ENCODE measurements at places on chromosomes 4 and X. TPM values are rescaled to one million over a fixed set of nuclear protein-coding genes. Genes with fewer than 3 reads are reported as not detected.

- H3K27me3 ChIP-seq = peaks cover 10% of the 10 kb centered on the region
- peak; percentile 78 for DNase-seq
- no peaks in the 10 kb centered on the region for H3K36me3 ChIP-seq
- H3K27ac ChIP-seq = peak overlapping the region; percentile 86
- peaks cover 19% of the 10 kb centered on the region for H3K4me1 ChIP-seq
- peak overlapping the region; percentile 45 for H3K4me3 ChIP-seq
Measured at GRCh38 chr4:144174401-144175067, 34.0 kb upstream of the GYPA start.

DNA sequence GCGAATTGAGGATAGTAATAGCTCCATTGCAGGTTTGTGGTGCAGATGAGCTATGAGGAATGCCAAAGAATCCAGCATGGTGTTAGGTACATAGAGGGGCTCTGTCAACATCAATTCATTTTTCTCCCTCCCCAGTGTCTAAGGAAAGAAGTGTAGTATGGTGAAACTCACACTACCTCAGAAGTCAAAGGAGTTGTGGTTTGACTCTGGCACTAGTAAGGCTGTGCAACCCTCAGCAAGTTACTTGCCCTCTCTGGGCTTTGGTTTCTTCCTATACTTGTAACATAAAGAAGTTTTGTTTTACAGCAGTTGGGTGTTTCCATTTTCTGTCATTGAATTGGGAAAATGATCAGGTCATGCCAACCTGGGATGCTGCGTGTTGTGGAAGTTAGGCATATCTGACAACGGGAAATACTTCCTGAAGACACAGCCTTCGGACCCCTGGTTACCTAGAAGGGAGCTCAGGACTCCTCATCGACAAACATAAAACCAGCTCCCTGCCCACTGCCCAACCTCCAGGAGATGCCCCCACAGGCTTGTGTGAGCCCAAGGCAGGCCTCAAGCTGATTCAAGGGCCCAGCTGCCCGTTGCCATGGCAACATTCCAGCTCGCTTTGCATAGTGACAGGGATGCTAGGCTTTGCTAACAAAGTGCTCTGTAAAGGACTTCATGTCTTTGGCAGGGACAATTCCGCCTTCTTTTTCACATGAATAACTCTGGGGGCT, 71.4 kb downstream of the RTL5 start:
- H3K4me1 ChIP-seq = no peaks in the 10 kb centered on the region
- peaks cover 22% of the 10 kb centered on the region for H3K27me3 ChIP-seq
- DNase-seq = no peak
- H3K27ac ChIP-seq = no peak overlapping the region

Gene PPEF2
- total RNA-seq = 0.23 TPM

- no peak overlapping the region for H3K27ac ChIP-seq
- no peak overlapping the region for H3K4me3 ChIP-seq
- DNase-seq = no peak
- no peaks in the 10 kb centered on the region for H3K27me3 ChIP-seq
- no peaks in the 10 kb centered on the region for H3K36me3 ChIP-seq
Measured at GRCh38 chrX:39550795-39551361, 546.9 kb downstream of the BCOR start.

Gene FGF5
- total RNA-seq = not detected

Gene ASMT
- total RNA-seq = not detected

DNA sequence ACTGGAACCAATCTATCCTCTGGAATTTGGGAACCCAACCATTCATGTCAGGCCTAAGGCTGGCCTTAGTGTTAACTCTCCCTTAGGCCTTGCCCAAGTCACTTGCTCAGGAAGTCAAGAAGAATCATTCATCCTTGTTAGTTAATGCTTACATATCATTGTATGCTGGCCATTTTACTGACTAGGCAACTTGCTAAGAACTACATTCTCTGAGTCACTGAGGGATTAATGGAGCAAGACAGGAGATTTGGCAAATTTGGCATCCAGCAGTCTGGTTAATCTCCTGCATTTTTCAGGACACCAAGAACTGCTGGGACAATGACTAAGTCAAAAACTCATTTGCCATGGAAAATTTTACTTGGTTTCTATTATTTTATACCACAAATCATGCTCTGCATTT, 115.8 kb upstream of the DDIT4L start:
- no peak overlapping the region for H3K4me3 ChIP-seq
- no peak overlapping the region for H3K27ac ChIP-seq
- DNase-seq = no peak
- peaks cover 3% of the 10 kb centered on the region for H3K27me3 ChIP-seq

DNA sequence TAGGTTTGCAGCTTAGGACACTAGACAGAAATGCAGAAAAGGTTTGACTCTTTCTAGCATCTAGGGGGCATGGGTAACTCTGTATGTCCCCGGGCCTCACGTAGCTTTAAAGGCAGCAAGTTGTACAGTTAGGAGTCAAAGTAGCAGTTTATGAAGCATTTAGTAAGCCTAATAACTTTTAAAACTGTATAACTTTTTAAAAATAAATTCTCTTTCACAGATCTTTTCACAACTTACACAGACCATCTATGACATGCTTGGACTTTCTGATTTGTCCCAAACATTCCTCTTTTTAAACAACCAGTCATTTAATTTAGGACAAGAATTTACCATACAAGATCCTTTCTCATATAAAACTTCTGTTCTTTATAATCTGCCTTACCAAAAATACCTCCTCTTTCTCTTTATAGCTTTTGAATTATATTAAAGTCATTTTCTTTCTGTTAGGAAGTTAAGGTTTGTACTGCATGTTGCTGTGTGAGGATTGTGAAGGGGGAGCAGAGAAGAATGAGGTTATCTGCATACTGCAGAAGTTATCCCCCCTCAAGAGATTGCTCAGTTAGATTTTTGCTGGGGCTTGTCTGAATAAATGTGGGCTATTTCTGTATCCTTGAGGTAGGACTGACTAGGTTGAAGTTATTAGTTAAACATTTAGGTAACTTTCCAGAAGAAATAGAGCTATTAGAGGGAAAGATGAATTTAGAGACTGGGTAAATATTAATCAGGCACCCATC, 94.3 kb downstream of the CPE start:
- no peak overlapping the region for H3K27ac ChIP-seq
- peak; percentile 23 for DNase-seq
- no peak overlapping the region for H3K4me3 ChIP-seq
- no peaks in the 10 kb centered on the region for H3K4me1 ChIP-seq
- no peaks in the 10 kb centered on the region for H3K27me3 ChIP-seq

Gene SMARCA1
- total RNA-seq = not detected

DNA sequence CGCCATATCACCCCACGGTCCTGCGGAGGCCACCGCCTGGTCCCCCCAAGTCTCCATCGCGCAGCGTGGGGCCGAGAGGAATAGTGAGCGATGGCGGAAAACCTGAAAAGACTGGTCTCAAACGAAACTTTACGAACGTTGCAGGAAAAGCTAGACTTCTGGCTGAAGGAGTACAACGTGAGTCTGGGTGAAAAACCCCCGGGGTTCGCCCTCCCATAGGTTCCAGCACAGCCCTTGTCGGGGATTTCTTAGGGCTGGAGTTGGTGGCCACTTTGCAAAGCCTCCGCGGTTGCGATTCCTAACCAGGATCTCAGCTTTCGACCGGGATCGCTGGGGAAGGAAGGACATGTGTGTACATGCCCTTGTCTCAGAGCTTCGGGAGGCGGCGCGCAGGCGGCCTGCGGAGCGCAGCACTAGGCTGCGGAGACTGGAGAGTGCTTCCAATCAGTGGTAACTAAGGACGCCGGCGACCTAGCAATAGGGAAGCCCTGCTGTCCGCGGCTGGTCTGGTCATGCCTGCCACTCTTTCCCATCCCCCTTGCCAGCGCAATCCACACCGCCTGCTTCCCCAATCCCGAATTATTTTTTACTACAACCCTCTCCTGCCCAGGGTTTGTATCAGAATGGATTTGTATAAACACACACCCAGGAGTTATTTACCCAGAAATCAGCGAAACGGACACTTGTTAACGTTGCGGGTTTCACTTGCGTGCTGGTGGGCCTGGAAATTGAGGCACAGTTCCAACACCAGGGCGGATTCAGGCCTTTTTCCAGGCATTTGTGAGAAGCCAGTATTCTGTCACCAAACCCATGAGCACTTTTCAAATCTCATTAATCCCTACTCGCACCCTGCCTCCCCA, 741 bp downstream of the SPATA18 start:
- H3K27ac ChIP-seq = no peak overlapping the region
- H3K4me1 ChIP-seq = peaks cover 6% of the 10 kb centered on the region
- no peaks in the 10 kb centered on the region for H3K36me3 ChIP-seq
- peak overlapping the region; percentile 76 for H3K4me3 ChIP-seq

Gene ELK1
- total RNA-seq = 104 TPM

Gene CCNA2
- 73.4 TPM for total RNA-seq

DNA sequence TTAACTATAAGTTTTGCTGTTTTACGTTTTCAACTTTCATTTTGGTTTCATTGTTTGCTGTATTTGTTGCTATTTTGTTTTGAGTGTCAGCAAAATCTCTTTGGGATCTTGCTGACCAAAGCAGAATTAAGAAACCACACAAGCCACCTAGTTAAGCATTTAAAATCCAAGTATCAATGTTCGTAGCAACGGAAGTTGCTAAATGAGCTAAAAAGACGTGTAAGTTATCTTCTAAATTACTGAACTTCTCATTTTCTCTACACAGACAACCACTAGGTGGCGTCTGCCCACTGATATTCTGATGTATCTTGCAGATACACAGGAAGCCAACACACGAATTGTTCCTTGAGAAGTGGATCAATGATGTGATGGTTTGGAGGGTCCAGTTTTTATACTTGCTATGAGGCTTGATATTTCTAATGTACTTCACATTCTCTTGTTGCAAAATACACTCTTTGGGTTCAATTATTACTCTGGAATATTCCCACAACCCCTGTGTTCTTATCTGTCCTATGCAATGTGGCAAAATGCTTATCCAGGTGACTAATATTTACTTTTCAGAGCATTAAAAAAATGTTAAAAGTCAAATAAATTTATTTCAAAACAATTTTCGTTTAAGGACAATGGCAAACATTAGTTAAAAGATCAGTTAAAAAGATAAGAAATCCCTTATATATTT, 250.5 kb downstream of the TECRL start:
- peak; percentile 84 for DNase-seq
- no peak overlapping the region for H3K27ac ChIP-seq
- H3K4me1 ChIP-seq = no peaks in the 10 kb centered on the region
- H3K4me3 ChIP-seq = no peak overlapping the region
- H3K36me3 ChIP-seq = no peaks in the 10 kb centered on the region

DNA sequence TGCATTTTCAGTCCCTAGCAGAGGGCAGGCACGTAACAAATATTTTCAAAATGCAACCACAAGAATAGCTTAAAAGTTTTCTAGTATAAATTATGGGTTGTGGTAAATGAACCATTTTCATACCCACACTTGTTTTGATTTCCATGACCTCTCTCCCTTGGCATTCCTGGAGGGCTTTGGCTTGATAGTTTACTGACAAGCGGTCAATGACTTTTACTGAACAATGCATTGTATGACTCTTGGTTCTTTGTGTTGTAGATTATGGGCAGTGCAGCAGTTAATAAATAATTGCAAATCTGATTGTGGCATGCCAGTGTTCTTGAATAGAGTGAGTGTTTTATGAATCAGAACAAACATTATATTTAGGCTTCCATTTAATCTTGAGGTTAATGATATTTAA, 285.2 kb upstream of the ARX start:
- H3K36me3 ChIP-seq = no peaks in the 10 kb centered on the region
- H3K4me1 ChIP-seq = no peaks in the 10 kb centered on the region
- H3K27me3 ChIP-seq = no peaks in the 10 kb centered on the region
- H3K27ac ChIP-seq = no peak overlapping the region
- no peak for DNase-seq

DNA sequence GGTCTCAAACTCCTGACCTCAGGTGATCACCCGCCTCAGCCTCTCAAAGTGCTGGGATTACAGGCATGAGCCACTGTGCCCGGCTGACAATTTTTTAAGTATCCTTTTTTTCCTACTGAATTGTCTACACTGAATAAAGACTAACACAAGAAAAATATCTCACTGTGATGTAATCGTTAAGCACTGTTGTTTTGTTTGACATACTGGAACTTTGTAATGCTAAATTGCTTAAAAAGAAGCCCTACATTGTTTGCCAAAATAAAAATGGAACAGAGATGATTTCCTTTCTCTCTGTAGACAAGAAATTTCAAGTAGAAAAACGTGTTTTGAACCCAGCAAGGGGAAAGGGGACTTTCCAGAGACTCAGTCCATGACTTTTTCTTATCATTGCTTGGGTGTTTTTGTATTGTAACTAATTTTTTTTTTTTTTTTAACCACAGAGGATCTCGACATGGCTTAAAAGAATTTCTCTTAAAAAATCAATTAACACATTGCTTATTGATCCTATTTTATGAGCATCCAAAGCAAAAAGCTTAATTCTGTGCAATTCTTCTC, 74.9 kb downstream of the TMEM156 start:
- peak overlapping the region; percentile 56 for H3K4me3 ChIP-seq
- H3K36me3 ChIP-seq = peaks cover 34% of the 10 kb centered on the region
- peak overlapping the region; percentile 97 for H3K27ac ChIP-seq

Gene HPSE
- 17.7 TPM for total RNA-seq

GRCh38 chrX:50386520-50386919, 84.1 kb downstream of the DGKK start:
- H3K27me3 ChIP-seq = peaks cover 2% of the 10 kb centered on the region
- no peak for DNase-seq
- no peak overlapping the region for H3K4me3 ChIP-seq
- H3K27ac ChIP-seq = no peak overlapping the region

DNA sequence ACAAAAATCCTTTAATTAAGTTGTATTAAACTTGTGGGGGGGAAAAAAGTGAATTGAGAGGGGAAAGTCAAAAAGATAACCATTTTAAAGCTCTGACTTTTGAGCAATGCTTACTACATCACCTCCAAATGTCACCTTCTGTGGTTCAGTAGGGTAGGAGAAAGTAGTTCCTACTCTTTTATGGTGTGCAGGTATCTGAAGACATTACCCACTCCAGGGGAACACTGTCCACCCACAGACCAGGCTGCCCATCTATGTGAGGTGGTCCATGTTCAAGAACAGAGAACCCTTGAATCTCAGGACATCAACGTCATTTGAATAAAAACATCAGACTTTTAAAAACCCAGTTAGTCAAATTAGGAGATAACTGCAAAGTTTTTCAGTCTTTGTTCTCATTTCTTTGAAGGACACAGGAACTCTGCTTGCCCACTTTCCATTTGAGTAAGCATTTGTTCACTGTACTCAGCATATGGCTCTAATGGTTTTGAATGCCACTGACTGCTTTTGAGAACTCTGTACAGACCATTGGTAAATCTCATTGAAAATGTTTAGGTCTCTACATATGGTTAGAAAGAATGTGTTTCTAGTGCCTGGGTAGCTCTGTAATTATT, 18.4 kb downstream of the NMU start:
- H3K27ac ChIP-seq = no peak overlapping the region
- DNase-seq = no peak
- H3K27me3 ChIP-seq = peaks cover 3% of the 10 kb centered on the region
- H3K36me3 ChIP-seq = no peaks in the 10 kb centered on the region

Gene ZDHHC15
- total RNA-seq = 0.28 TPM

GRCh38 chrX:20212486-20213089, 54.1 kb downstream of the RPS6KA3 start:
- H3K27ac ChIP-seq = peak overlapping the region; percentile 57
- no peak overlapping the region for H3K4me3 ChIP-seq
- DNase-seq = no peak

Gene SMIM43
- total RNA-seq = not detected

Gene ADAM29
- total RNA-seq = not detected

GRCh38 chrX:97806238-97806637, 922.5 kb downstream of the RPA4 start:
- no peak for DNase-seq
- H3K4me3 ChIP-seq = no peak overlapping the region
- H3K4me1 ChIP-seq = no peaks in the 10 kb centered on the region
- H3K27me3 ChIP-seq = no peaks in the 10 kb centered on the region

Gene GALNT7
- 26.7 TPM for total RNA-seq

Data from activated CD4-positive, alpha-beta T cell treated with anti-CD3 and anti-CD28 coated beads, Interleukin-2, amount 10 ng/mL, durations not matched to agents 24 days and 14 days (primary cell).